ENCODE measurements at places on chromosomes 7 and 10.

GRCh38 chr7:47950714-47951113 is 2.4 kb upstream of the PKD1L1 start:
- no peak for DNase-seq

GRCh38 chr10:69004821-69005220 is 16.2 kb downstream of the KIFBP start:
- no peak for DNase-seq

DNA sequence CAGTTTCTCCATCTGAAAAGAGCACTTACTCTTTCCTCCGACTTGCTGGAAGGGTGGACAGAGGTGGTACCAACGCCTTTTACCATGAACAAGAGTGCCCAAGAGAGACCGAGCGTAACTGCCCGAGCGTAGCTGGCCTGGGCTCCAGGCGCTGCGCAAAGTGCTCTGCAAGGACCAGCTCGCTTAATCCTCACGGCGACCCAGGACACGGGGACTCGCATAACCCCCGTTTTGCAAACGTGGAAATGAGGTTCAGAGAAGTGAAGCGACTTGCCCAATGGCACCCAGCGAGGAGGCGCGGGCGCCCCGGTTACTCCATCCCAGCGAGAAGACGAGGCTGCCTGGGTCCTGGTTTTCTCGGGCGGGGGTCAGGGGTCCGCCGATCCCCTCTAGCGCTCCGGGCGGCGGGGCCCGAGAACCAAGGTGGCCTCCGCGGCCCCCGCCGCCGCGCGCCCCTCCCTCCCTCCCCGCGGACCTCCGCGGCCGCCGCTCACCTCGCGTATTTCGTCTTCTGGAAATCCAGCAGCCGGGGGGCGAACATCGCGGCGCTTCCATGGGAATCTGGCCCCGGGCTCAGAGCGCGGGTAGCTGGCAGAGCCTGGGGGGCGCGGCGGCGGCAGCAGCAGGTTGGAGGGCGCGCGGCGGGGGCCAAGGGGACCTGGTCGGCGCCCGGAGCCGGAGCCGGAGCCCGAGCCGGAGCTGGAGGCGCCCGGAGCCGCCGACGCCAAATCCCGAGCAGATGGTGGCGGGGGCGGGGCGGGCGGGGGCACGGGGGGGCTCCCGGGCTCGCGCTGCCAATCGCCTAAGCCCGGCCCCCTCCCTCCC is at the start of gene MMD2:
MMD2 (minus strand) TSS at position 711 of the 825 bp plus-strand sequence; CDS start at position 541, 170 bp downstream.
- DNase-seq: no peak

DNA sequence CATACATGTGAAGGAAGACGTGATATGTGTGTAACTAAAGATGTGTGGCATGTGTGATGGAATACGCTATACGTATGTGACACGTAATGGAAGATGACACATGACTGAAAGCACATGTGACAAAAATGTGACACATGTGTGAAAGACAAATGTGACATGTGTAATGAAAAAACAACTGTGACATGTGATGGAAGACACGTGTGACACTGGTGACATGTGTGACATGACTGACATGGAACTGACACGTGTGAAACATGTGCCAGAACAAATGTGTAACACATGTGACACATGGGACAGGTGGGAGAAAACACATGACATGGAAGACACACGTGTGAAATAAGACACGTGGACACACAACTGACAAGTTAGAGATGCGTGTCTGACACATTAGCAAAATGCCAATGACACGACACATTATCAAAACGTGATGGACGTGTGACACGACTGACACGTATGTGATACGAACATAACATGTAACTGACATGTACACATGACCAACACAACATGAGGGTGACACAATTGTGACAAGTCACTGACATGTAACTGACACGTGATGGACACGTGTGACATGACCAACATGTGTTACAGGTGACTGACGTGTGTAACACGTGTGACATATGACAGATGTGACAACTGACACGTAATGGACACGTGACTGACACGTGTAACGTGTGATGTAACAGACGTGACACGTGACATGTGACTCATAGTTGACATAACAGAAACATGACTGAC is 24.4 kb downstream of the CRPPA start:
- DNase-seq: no peak

GRCh38 chr7:131688738-131689661 is 132.6 kb upstream of the PODXL start:
- no peak for DNase-seq

GRCh38 chr10:62992145-62992721 is 140.9 kb upstream of the NRBF2 start:
- DNase-seq: no peak

GRCh38 chr7:92466682-92467081 is 11.1 kb downstream of the ERVW-1 start:
- no peak for DNase-seq

GRCh38 chr7:103524042-103524907 is 78.3 kb upstream of the SLC26A5 start:
- no peak for DNase-seq

GRCh38 chr7:106423111-106423510 is 138.3 kb upstream of the NAMPT start:
- DNase-seq: no peak

DNA sequence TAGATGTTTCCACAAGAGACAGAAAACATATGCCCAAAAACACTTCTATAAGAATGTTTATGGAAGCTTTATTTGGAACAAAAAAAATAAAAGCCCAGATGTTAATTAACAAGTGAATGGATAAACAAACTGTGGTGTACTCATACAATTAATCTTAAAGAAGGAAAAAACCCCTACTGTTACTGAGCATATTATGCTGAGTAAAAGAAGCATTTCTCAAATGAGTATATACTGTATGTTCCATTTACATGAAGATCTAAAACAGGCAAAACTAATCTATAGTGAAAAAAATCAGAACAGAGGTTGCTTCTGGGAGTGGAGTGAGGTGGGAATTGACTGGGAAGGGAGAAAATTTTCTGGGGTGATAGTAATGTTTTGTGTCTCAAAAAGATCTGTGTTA is 15.5 kb upstream of the ANK3 start:
- DNase-seq: no peak

DNA sequence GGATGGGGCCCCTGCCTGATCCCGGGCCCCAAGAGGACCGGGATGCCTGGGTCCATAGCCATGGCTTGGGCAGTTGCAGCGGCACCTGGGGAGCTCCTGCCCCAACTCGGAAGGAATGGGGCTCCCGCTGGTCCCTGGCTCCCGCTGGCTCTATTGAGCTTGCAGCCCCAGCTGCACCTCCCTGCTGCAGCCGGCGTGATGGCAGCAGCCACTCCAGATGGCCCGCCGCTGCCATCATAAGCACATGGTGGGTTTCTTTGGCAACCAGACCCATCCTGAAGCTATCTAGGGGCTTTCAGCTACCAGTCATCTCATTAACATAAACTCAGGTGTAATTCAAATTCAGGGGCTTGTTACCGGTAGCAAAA is 11.1 kb upstream of the DNMBP start:
- no peak for DNase-seq

DNA sequence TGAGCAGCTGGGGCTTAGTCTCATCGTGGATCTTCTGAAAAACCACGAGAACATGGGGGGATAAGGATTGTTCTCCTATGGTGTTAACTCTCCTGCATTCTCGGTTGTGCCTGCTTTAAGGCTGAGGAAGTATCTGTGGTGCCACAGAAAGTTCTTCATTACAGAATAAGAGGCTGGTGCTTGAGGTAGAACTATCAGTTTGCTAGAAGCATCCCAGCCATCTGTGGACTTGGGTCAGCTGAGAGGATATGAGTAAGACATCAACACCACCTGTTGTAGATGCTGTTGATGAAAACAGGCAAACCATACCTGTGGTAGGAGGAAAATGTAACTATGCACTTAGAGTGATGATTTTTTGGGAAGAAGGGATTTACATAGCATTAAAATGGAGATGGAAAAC is 416.6 kb downstream of the PHTF2 start:
- DNase-seq: no peak

GRCh38 chr7:66903360-66904062 is 17.5 kb upstream of the TMEM248 start:
- no peak for DNase-seq

DNA sequence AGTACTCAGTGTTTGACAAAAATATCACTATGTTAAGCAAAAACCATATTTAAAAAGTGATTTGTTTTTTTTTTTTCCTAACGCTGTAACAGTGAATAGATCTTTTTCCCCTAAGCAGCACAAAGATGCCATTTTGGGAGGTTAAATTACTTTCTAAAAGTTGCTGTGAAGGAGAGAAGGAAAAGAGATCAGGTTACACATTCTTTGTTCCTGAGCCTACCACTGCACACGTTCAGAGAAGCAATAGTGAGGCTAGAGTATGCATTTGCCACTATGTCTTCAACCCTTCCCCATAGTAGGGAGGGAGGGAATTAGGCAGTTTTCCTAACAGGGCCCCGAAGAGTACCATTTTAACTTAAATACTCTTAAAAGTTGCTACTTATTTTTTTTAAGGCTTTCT is 38.9 kb downstream of the BMPR1A start:
- DNase-seq: no peak

DNA sequence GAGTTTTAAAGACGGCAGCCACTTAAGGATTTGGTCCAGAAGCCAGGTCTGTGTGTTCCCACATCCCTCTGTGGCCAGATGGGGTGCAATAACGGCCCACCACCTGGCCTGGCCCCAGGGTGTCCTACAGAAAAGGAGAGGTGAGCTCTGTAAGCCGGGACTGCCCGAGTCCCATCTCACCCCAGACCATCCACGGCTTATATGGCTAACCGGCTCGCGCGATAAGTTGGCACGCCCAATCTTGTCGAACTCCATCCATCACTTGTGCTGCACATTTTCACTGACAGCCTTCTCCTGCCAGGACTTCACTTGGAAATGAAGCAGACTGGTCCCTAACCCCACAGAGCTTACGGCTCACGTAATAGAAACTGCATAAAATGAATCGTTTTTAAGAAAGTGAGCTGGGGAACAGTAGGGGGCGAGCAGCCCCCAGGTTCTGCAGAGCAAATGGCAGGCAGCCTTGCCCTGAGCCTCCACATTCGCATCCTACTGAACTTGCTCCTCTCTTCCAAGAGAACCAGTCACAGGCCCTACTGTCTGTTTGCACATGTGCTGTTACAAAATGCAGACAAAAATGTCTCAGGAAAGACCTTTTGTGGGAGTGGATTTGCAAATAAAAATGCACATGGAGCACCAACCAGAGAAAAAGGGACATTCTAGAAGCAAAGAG is 98.2 kb downstream of the TNS3 start:
- no peak for DNase-seq

DNA sequence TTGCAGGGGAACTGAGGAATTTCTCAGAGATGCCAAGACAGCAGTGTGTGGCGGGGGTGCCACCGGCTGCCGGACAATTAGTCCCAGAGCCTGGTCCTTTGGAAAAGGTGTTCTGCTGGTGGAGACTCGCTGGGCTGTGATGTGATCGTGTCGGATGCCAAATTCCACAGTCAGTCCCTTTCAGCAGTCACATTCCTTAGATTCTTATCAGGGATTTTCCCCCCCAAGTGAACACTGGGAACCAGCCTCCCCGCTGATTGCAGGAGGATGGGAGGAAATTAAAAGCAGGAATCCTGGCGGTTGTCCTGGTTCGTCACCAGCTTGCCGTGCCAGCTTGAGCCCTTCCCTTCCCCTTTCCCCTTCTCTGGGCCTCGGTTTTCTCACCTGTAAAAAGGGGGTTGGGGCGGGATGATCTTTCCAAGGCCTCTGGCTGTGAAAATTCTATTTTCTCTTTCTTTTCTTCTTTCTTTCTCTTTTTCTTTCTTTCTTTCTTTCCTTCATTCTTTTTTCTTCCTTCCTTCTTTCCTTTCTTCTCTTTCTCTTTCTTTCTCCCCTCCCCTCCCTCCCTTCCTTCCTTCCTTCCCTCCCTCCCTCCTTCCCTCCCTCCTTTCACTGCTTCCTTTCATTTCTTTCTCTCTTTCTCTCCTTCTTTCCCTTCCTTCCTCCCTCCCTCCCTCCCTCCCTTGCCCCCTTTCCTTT is 39.6 kb downstream of the COL26A1 start:
- DNase-seq: no peak

- DNase-seq: no peak
Observed at GRCh38 chr7:3730276-3730675, 429.2 kb downstream of the SDK1 start.

GRCh38 chr7:97842006-97842405 is 30.2 kb downstream of the ASNS start:
- no peak for DNase-seq

DNA sequence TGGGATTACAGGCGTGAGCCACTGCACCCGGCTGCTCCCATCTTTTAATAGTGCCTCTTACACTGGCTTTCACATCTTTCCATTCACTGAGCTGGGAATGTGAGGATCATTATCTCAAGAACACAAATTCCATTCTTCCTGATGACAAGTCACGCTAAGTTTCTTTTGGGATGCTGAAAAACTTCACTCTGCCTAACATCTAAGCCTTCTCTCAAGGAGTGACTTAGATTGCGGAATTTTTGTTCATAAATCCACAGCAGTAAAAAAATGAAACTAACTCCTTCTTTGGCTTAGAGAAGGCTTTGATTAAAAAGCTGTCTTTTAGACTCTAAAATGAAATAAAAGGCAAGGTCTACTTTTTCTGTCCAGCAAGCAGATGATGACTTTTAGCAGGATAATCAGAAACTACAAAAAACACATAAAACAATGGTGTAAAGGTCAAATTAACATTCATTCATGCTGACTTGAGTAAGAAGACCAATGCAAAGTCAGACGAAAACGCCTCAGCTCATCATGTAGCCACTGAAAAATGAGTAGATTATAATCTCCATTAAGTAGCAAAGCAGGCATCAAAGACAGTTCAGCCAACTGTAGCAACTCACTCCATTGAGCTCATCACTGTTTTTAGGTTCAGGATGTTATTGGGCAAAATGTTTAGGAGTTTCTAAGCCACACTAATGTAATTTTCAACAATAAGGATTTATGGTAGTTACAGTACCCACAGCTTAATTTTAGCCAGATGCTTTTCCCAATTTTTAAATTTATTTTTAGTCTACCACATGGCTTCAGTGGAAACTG is 178.8 kb downstream of the ELMO1 start:
- DNase-seq: no peak

GRCh38 chr7:155884225-155885166 is 72.2 kb upstream of the SHH start:
- DNase-seq: no peak

GRCh38 chr7:77284616-77285015 is 85.0 kb upstream of the FGL2 start:
- no peak for DNase-seq

GRCh38 chr7:25967278-25968204 is 184.5 kb upstream of the NFE2L3 start:
- no peak for DNase-seq

GRCh38 chr7:142066536-142066935 is 45.0 kb upstream of the MGAM2 start:
- DNase-seq: no peak

DNA sequence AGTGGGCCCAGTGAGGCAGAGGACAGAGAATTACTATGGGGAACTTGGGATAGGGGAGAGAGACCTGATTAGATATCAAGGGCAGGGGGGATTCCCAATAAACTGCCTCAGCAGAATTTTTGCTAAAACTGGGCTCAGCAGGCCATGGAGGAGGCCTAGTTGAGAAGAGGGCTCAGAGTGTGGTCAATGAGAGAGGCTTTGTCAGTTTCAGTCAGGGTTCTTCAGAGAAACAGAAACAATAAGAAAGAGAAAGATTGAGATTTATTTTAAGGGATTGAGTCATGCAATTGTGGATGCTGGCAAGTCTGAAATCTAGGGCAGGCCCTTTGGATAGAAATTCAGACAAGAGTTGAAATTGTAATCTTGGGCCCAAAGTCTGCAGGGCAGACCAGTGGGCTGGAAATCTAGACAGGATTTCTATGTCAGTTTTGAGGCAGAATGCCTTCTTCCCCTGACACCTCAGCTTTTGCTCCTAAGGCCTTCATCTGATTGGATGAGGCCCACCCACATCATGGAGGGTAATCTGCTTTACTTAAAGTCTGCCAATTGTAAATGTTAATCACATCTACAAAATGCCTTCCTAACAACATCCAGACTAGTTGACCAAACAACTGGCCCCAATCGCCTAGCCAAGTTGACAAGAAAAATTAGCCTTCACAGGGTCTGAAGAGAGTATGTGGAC is 33.5 kb upstream of the CCSER2 start:
- no peak for DNase-seq
